ENCODE measurements at places on chromosomes 7 and 10.

- peaks cover 7% of the 10 kb centered on the region for H3K4me1 ChIP-seq
- no peak overlapping the region for H3K4me3 ChIP-seq
- DNase-seq = peak; percentile 73
Observed at GRCh38 chr10:110556969-110557601, 10.4 kb upstream of the SMC3 start.

DNA sequence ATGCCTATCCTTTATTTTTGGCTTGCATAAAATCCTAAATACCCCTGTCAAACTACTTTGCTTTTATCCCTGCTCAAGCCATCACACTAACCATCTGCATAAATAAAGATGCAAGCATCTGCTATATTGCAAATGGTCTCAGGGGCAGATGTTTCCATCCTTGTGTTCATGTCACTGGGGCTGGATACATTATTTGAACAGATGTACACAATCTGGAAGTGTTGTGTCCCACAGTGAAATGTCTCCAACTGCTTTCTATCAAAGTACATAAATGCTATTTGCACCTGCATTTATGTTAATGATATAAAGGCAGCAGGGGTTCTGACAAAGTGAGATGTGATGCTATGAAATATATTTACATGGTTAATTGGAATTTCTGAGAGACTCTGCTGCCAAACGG lies 163.1 kb downstream of the ZNF438 start:
- no peak overlapping the region for H3K4me3 ChIP-seq
- DNase-seq = no peak
- no peaks in the 10 kb centered on the region for H3K36me3 ChIP-seq

- H3K4me3 ChIP-seq = peak overlapping the region; percentile 72
- no peak for DNase-seq
- H3K27ac ChIP-seq = peak overlapping the region; percentile 22
- no peaks in the 10 kb centered on the region for H3K27me3 ChIP-seq
Observed at GRCh38 chr7:130182990-130183389, 22.2 kb downstream of the TMEM209 start.

- no peaks in the 10 kb centered on the region for H3K36me3 ChIP-seq
- no peak overlapping the region for H3K27ac ChIP-seq
- no peak for DNase-seq
Observed at GRCh38 chr7:89845952-89846351, 308.3 kb upstream of the STEAP1 start.

- H3K27me3 ChIP-seq = no peaks in the 10 kb centered on the region
- no peak overlapping the region for H3K4me3 ChIP-seq
Observed at GRCh38 chr7:147296986-147297385, 1180.4 kb downstream of the CNTNAP2 start.

All from natural killer cell treated with Interleukin-12 subunit alpha and Interleukin-12 subunit beta and Interleukin-15 and Interleukin-18, amount 100 ng/mL, for 72 hours (primary cell).